ENCODE measurements at places on chromosomes 16 and 17.
A peak's percentile ranks its signal among the peaks of the same experiment; 100 is the strongest.

GRCh38 chr16:49411121-49411970 lies 37.7 kb downstream of the C16orf78 start:
- DNase-seq: peak; percentile 11

GRCh38 chr17:82013772-82014321 lies 8.8 kb downstream of the CENPX start:
- DNase-seq: no peak

DNA sequence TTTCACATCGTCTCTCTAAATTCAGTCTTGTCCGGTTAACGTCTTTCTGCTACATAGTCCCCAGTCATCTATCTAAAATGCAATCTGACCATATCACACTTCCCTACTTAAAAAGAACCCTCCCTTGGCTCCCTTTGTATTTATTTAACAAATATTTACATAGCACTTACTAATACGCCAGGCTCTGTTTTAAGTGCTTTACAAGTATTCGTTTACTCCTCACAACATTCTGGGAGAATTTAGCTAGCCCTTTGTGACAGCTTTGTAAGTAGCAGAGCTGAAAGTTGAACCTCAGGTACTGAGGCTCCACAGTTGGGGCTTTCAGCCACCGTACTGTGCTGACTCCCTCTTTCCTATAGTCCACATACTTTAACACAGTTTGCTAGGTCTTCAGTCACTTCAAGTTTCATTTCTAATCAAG lies 9.2 kb downstream of the PAFAH1B1 start:
- no peak for DNase-seq

- DNase-seq: peak; percentile 70
Observed at GRCh38 chr16:85461814-85462713, 151.1 kb upstream of the GSE1 start.

DNA sequence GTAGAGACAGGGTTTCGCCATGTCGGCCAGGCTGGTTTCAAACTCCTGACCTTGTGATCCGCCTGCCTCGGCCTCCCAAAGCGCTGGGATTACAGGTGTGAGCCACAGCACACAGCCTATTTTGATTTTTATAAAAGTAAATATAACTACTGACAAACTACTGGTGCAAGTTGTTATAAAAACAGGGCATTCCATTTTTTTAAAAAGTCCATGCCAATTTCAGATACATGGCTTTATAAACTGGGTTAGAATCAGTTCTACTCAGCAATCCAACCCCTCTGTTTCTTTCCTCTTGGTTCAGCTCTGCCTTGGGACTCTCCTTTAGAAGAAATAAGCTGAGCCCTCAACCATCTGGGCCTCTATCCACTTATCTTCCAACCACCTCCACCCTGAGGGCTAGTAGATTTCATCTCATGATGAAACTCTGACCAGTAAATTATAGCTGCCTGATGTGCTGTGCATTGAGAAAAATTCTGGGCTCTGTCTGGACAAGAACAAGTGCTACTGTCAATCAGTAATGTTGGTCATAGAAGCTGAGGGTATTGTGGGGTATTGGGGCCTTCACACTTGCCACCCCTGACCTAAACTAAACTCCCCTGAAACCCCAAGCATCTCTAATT lies 10.2 kb downstream of the RANBP10 start:
- DNase-seq: no peak

- no peak for DNase-seq
Observed at GRCh38 chr17:57962279-57963148, 7.3 kb upstream of the CUEDC1 start.

DNA sequence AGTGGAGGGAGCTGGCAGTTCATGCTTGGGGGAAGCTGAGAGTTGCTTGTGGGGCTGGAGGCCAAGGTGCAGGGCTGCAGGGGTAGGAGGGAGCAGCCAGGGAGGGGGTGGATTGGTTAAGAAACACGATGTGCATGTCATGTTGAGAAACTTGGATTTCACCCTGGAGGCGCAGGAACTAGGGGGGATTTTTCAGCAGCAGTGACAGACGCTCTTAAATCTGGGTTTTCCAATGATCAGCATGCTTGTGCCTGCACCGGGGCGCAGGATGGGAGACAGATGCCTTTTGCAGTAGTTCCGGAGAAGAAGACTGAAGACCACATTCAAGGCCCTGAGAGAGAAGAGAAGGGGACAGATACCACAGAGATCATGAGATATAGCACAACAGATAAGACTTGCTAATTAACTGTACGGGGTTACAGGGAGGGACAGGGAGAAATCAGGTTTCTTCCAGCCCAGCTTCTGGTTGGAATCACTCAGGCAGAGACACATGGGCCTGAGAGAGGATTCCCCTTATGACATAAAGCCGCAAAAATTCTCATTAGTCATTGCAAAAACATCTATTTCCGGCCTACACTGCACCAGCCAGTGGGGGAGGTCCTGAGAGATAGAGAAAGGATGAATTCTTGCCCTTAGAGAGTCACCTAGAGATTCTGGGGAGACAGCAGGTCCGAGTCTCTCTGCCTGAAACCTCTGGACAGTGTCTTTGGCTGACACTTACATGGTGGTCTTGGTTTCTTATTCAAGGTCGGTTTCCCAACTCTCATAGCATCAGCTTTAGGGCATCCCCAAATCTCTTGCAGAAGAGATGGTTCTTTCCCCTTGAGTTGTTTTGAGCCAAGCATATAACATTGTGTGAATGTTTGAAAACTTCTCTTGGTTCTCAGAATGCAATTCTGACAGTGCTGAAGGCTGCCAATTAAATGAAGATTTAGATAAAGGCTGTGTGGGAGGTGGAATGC lies 27.1 kb downstream of the CDH13 start:
- DNase-seq: peak; percentile 27

DNA sequence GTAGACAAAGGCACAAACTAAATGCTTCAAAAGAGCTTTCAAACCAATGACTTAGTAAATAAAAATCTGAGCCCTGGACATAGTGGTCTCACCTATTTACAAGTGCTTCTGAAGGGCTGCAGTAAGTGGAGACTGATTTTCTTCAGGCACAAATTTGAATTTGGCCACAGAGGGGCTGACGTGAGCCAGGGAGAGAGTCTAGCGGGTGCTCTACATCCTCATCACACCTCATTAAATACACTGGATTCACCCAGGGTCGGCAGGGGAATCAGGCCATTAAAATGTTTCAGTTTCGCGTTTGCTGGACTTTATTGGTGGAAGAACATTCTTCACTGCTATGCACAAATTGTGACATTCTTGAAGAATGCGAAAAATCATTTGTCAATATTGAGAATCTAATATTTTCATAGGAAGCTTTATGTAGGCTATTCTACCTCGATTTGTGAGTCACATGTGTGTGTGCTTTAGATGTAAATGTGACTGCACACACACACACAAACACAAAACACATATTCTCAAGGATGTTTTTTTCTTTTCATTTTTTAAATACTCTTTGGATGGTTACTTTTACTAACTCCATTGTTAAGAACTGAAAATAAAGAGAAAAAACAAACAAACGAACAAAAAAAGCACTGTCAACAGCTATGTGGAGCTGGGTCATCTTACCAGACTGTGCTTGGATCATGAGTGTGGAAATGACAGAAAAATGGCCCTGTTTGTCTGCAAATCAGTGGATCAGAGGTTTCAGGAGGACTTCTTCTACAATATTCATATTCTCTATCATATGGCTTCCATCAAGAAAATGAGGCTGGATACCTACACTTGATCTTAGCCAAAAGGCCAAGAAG lies 58.9 kb downstream of the CDH11 start:
- DNase-seq: no peak

DNA sequence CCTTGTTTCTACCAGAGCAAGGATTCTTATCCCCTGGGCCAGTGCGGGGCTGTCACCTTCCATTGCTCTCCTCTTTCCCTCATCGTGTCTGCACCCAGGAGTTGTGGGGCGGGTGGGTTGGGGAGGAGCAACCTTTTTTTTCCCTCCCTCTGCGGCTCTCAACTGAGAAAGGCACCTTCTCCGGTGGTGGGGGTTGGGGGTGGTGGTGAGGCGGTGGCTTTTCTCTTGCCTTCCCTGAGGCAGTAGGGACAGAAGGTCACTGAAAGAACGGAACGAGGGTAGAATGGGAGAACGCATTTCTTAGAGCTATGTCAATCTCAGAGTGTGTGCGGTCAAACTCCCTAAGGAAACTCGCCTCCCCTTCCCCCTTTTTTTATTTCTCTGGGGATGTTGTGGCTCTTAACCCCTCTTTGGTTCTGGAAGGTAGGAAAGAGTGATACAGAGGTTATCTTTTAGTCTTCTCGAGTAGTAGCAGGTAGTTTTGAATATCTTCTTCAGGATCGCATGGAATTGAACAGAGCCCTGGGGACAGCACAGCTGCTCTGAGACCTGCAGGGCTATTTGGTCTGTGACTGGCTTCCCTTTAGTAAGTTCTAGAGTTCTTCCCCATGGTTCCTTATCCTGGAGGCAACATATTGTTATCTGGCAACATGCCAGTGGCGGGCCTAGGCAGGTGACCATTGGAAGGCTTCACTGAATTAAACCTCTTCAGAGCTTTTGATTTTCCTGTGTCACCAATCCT lies 994 bp downstream of the CLTC start:
- DNase-seq: peak; percentile 48

GRCh38 chr17:55694286-55694910 lies 28.3 kb downstream of the TMEM100 start:
- DNase-seq: no peak

DNA sequence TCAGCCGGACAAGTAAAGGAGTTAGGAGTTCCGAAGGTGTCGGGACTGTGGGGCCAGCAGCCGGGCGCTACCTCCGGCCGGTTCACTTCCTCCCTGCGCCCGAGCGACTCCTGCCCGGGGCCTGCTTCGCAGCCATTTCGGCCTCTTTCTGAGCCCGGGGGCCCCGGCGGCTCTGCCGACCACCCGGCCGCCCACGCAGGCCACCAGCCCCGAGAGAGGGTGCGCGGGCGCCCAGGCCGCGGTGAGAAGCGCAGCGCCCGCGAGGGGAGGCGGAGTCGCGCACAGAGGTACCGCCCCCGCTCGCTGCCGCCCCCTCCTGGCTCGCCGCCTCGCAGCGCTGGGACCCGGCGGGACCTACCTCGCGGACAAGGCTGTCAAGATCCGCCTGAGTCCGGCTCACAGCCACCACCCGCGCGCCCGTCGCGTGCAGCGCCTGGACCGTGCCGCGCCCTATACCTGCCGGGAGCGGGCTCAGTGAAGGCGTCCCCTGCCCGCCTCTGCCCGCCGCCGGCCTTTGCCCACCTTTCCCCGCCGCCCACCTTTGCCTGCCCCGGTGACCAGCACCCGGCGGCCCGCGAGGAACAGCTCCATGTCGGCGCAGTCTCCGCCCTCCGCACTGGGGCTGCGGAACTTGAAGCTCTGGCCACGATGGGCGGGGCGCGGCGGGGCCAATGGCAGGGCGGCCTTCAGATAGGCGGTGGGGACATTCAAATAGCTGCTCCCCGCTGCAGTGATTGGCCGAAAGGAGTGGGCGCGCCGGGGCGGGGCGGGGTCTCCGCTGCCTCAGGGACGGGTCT lies at the start of gene DCXR:
Gene DCXR (minus strand): TSS at position 606 of the 797 bp plus-strand sequence. CDS start 15 bp downstream, at position 591.
- peak; percentile 97 for DNase-seq

DNA sequence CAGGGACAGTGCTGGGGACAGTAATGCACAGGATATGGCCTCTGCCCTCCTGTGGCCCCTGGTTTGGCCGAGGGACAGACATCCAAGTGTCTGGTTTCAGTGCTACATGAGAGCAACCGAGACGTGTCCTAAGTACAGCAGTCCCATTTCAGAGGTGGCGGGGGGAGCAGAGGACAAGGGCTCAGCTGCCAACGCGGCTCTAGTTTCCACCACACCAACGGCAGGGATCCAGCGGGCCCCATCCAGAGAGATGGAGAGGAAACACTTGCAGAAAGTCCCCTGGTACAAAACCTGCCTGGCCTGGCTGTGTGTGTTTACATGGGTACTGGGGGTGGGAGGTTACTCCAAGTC lies 125.8 kb upstream of the SMURF2 start:
- no peak for DNase-seq

DNA sequence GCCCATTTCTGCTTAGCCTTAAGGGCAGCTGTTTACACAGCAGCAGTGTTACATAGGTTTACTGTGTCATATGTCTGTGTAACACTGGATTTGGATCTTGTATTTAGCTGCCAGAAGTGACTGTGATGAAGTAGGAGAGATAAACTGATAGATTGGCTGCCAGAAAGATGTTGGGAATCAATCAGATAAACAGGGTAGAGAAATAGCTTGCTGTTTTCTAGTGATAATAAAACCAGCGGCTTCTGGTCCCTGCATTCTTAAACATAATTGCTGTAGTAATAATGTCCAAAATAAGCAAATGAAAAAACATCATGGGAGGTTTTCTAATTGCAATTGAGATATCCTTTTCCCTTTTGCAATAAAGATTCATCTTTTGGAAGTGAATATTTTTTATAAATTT lies 68.7 kb downstream of the AATF start:
- DNase-seq: no peak

- no peak for DNase-seq
Observed at GRCh38 chr17:10062691-10063385, 135.6 kb downstream of the GAS7 start.

DNA sequence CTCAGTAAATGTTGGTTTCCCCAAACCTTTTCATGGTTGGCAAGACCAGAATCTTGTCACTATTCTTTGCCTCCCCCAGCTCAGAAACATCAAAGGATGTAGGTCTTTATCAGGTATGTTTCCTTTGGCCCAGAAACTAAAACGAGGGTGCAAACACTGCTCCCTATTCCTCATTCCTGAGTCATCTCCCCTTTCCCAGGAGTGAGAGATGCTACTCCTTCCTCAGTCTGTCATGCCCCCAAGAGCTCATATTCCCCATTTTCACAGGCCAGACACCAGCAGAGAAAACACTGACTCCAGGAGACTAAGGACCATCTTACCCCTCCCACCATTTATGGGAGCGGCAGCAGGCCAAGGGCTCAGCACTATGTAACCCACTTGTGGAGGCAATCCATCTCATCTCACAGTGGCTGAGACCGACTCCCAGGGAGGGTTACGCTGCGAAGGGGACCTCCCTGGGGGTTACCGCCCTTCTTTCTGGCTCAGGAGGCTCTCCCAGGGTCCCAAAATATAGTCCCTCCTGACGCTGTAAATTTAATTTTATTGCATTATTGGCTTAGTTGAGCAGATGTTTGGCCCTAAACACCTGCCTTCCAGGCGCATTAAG lies 1.5 kb downstream of the GEMIN4 start:
- no peak for DNase-seq

- peak; percentile 94 for DNase-seq
Observed at GRCh38 chr17:7687072-7687907, at the start of gene TP53. TSS of gene TP53 (minus strand) at chr17:7687490. CDS start at chr17:7676594, 10,896 bp downstream.

DNA sequence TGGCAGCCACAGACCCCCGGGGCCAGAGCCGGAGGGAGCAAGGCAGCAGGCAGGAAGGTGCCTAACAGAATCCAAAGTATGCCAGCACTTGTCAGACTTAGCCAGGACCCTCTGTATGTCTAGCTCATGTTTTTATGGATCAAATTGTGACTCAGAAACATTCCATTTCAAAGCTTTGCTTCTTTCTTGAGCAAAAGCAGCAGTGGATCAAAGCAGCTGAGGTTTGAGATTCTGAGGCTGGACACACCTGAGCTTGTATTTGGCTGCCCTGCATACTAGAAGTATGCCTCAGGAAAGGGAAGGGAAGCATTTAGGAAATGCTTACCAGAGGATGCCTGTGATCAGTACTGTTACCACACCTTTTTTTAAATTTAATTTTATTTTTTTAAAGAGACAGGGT lies 5.7 kb upstream of the MYO1C start:
- DNase-seq: no peak
